ENCODE measurements at places on chromosomes 4 and X. TPM values are rescaled to one million over a fixed set of nuclear protein-coding genes. Genes with fewer than 3 reads are reported as not detected.

GRCh38 chr4:1872870-1873269 is 1.7 kb downstream of the NSD2 start:
- H3K4me3 ChIP-seq, result peak overlapping the region; percentile 89
- H3K36me3 ChIP-seq, result peaks cover 23% of the 10 kb centered on the region
- peak overlapping the region; percentile 92 for H3K27ac ChIP-seq

DNA sequence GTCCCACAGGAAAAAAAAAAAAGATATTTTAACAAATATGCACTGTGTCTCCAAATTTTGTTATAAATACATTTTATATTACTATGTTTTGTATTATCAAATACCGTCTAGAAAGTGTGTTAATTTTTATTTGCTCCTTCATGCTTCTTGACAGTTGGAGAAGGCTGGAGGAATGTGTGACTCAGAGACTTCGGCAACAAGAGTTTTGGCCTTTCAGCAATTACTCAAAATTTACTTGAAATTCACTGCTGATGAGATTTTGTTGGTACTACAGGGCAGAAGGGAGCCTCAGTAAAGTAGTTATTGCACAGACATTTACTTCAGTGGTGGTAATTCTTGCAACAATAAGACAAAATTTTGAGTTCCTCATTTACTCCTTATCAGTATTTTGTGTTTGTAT is 2164.0 kb downstream of the PCDH7 start:
- H3K27me3 ChIP-seq, result no peaks in the 10 kb centered on the region
- DNase-seq, result no peak
- H3K4me3 ChIP-seq, result no peak overlapping the region
- H3K36me3 ChIP-seq, result no peaks in the 10 kb centered on the region
- no peaks in the 10 kb centered on the region for H3K4me1 ChIP-seq

DNA sequence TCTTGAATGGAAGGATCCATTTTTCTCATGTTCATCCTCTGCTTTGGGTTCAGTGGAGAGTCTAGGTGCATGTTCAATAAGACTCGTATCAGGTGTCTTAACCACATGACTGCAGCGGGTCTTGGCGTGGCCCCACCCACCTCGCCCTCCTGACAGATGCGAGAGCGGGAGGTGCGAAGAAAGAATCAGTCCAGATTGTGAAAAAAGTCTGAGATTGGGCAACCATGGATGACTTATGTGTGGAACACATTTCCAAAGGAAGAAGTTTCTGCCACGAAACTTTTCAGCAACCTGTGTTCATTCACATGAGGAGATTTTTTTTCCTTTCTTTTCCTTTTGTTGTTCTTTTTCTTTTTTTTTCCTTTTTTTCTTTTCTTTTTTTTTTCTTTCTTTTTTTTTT is 66.8 kb downstream of the NSD2 start:
- H3K27me3 ChIP-seq, result no peaks in the 10 kb centered on the region
- H3K4me1 ChIP-seq, result peaks cover 2% of the 10 kb centered on the region
- no peak overlapping the region for H3K4me3 ChIP-seq
- H3K27ac ChIP-seq, result no peak overlapping the region
- peaks cover 41% of the 10 kb centered on the region for H3K36me3 ChIP-seq
- no peak for DNase-seq

DNA sequence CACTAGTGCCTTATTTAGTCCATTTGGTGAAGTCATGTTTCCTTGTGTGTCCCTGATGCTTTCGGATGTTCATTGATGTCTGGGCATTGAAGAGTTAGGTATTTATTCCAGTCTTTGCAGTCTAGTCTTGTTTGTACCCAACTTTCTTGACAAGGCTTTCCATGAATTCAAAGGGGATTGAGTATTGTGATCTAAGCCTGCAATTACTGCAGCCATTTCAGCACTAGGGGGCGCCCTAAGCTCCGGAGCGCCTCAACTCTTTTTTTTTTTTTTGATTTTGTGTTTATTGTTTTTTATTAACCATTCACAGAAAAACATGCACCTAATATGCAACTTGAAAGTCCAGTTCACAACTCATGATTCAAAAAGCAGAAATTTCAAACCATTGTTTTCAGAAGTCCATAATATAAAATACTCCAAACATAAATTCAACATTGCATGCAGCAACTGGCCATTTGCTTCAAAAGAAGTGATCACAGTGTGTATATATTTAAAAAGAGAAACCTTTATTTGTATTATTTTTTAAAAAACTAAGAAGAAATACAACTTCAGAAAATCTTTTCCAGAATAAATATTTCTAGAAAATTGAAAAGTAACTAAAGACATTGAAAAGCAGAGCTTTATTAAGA is 59.2 kb downstream of the PTPN13 start:
- H3K27ac ChIP-seq, result no peak overlapping the region
- DNase-seq, result peak; percentile 19
- H3K36me3 ChIP-seq, result no peaks in the 10 kb centered on the region
- H3K4me3 ChIP-seq, result no peak overlapping the region
- H3K4me1 ChIP-seq, result no peaks in the 10 kb centered on the region

DNA sequence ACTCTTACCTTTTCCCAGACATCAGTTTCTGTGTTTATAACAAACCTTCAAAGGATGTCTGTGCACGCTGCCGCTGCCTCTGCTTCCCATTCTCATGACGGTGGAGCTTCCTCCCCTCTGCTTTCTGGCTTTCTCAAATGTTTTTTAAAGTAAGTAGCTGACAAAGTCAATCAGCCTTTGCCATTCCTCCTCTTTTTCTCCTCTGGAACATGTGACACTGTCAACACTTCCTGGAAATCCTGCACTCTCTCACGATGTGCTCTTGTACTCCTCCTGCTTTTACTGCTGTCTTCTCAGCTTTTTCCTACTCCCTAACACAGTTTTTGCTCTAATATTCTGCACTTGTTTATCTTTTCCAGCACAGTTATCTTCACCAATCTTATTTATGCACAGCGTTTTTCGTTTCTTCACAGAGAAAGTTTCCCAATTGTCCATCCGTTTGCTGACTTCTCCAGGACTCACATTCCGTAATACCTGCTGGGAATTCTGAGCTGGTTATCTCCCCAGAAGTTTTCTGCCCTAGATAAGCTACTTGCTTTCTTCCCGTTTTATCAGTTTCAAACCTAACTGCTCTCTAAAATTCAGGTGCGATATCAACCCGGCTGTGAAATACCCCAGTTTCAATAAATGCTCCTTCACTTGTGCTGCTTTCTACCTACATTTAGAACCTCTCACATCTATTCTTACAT is 465.6 kb upstream of the AGA start:
- H3K36me3 ChIP-seq, result no peaks in the 10 kb centered on the region
- H3K27ac ChIP-seq, result no peak overlapping the region
- H3K4me3 ChIP-seq, result no peak overlapping the region
- H3K27me3 ChIP-seq, result no peaks in the 10 kb centered on the region
- DNase-seq, result no peak
- no peaks in the 10 kb centered on the region for H3K4me1 ChIP-seq

DNA sequence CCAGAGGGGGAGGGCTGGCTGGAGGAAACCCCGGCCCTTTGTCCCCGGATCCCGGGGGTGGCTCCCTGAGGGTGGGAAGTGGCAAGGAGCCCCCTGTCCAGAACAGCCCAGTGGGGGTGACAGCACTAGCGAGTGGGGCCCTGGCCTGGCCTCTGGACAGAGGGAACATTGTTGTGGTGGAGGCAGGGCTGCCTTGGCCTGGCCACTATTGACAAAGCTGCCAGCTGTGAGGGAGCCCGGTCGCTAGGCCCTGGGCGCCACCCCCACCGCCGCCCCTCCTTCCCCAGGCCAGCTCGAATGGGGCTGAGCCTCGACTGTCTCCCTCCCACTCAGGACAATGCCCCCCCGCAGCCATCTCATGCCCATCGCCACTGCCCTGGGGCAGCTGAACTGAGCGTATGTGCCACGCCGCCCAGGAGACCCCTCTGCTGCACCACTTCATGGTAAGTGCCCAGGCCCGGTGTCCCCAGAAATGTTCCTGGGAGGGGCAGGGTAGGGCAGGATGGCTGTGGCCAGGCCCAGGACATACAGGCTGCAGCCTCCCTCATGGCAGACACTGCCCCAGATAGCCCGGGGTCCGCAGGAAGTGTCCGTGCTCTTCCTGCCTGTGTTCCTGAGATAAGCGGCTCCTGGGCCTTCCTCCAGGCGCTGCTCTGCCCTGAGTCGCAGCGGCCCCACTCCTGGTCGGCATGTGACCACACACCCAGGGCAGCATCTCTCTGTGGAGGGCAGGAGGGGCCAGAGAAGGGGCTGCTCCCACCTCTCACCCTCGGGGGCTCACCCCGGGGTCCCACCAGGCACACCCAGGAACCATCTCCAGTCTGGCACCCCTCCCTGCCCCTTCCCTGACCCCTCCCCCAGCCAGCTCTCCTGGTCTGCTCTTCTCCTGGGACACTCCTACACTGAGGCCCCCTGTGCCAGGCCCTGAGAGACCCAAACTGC is 1.4 kb downstream of the PLXNB3 start:
- H3K36me3 ChIP-seq, result no peaks in the 10 kb centered on the region
- no peak overlapping the region for H3K27ac ChIP-seq
- peaks cover 8% of the 10 kb centered on the region for H3K4me1 ChIP-seq
- H3K4me3 ChIP-seq, result no peak overlapping the region

DNA sequence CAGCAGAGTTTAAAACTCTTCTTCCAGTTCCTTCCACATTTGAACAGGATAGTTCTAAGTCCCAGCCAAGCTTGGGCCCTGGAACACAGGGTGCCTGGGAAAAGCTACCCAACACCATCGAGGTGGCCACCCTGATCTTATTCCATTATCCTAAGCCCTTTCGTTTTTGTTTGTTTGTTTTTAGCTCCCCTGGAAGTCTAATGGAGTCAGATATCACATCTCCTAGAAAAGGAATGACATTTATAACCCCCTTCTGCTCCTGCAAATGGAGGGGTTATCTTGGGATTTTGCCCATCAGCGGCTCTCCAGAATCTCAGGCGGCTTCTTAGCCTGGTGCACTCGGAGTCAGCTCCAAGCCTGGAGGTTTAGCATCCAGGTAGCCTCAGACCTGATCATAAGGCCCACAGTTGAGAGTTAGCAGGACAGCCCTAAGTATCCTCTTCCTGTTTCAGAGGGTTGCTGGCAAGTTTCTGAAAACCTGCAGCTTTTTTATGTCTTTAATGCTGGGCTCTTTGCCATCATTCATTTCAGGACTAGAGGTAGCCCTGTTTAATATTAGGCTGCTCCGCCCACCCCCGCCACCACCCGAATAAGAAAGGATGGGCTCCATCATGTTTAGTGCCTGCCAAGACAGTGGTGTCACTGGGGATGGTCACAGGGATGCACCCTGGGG is 230.0 kb upstream of the LNX1 start:
- no peaks in the 10 kb centered on the region for H3K4me1 ChIP-seq
- no peak overlapping the region for H3K27ac ChIP-seq
- H3K4me3 ChIP-seq, result no peak overlapping the region
- peaks cover 2% of the 10 kb centered on the region for H3K27me3 ChIP-seq
- H3K36me3 ChIP-seq, result no peaks in the 10 kb centered on the region

The TMEM271 gene
- not detected for total RNA-seq

The CFAP99 gene
- total RNA-seq, result not detected

Measured in activated CD4-positive, alpha-beta T cell treated with anti-CD3 and anti-CD28 coated beads, Interleukin-2, amount 10 ng/mL, durations not matched to agents 7 days and 5 days (primary cell).